AG04450 (cell line): ENCODE measurements at places on chromosomes 4 and X.

DNA sequence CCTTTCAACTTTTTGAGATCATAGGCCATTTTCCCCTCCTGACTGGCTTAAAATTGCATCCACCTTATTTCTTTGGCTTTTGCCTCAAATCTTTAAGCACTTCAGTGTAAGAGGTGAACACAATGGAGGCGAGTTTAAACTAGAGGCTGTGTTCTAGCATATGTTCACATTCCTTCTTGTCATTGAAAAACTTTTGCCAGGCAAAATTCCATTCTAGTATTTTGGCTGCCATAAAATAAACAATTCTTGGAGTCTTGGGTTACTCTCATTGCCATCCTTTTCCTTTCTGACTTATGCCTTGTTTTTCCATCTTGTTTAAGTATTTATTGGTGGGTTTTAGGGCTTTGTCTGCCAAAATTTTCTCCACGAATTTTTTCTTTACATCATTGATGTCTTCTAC, 137.3 kb upstream of the ANXA10 start:
- DNase-seq, result no peak

GRCh38 chrX:1592470-1593142, 1.2 kb downstream of the AKAP17A start:
- no peak for DNase-seq

- peak; percentile 39 for DNase-seq
Observed at GRCh38 chr4:174260099-174260498, 23.4 kb downstream of the FBXO8 start.

- no peak for DNase-seq
Observed at GRCh38 chr4:162661913-162662312, 498.1 kb upstream of the FSTL5 start.

- DNase-seq, result no peak
Observed at GRCh38 chrX:11888421-11888820, 130.4 kb downstream of the MSL3 start.

DNA sequence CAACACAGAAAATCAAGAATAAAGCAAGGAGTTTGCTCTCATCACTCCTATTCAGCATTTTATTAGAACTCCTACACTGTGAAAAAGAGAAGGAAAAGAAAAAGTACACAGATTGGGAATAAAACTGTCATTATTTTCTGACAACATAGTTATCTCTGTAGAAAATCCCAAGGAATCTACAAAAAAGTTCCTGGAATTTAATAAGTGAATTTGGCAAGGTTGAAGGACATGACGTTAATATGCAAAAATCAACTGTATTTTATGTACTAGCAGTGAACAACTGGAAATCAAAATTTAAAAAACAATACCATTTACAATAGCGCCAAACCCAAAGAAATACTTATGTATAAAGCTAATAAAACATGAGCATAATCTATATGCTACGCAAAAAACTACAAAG, 26.3 kb downstream of the CHIC2 start:
- no peak for DNase-seq

- no peak for DNase-seq
Observed at GRCh38 chr4:103365285-103365684, 167.1 kb upstream of the CENPE start.

GRCh38 chrX:27555514-27555913, 34.6 kb upstream of the DCAF8L2 start:
- DNase-seq, result no peak

DNA sequence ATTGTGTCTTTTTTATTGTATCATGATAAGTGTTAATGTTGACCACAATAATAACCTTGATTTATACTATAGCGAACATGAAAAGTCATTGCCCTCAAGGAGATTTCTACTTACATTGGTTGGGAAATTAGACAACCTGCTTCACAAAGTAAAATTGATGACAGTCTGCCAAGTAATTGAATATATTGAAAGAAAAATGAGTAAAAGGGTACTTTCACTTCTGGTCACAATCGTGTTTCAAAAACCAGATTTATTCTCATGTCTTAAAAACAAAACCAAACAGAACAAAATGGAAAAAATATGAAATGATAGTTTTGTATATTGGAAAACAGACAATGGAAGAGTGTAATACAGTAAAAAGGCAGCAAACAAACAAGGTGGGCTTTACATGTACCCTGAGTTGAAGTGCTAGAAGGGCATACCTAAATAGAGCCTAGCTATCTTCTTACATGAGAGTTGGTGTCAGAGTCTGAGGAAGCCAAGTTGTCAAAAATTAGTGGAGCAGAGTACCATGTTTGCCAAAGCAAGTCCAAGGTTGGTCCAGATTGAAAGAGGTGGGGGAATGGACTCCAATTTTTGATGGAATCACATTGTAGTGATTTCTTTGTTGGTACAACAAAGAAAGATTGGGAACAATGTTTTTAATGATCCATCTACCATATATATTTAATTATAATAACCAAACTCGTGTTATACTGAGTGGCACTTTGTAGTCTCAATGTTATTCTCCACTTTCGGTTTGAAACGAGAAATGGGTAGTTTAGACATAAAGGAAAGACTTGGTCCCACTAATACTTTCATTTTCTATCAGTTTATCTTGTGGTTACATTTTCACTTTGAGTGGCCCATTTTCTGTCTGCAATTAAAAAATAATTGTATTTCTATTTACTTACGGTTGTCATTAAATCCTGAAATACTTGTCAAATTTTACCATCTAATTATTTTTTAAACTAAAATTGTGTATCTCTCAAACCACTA, 775.6 kb downstream of the STIM2 start:
- DNase-seq, result no peak

- DNase-seq, result no peak
Observed at GRCh38 chrX:96770315-96770714, 85.7 kb downstream of the DIAPH2 start.

DNA sequence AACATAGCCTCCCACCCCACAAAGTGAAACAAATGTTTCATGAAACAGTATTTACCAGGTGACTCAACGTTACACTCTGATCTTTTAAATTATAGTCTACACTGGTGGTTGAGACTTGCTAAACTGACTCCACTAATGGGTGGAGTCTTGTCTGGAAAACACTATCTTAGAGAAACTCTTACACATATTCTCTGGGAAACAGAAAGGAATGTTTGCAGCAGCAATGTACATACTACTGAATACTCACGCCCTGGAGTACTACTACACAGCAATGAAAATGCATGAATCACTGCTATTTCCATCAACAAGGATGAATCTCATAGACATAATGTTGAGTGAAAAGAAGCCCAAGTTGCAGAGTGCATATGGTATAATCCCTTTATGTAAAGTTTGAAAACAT, 208.5 kb upstream of the IGFBP7 start:
- no peak for DNase-seq

DNA sequence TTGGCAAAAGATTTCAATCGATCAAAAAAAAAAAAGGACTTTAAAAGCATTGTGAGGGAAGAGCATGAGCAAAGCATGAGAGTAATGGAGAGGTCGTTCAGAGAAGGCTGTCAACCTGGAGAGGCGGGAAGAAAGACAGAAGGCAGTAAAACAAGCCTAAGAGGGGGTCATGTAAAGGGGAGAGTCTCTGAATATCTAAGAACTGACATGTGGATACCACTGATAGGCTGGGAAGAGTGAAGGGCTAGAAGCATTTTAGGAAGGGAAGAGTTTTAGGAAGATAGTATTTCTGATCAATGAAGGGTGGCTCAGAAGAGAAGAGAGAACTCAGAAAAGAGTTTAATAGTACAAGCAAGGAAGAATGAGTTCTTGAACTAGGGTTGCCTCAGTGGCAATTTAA, 7.5 kb downstream of the FAM9C start:
- no peak for DNase-seq

- no peak for DNase-seq
Observed at GRCh38 chrX:105463473-105463872, 243.0 kb upstream of the TEX13A start.

GRCh38 chrX:15146515-15146914, 123.4 kb downstream of the ASB9 start:
- DNase-seq, result no peak

GRCh38 chr4:1075225-1075624, 38.1 kb downstream of the RNF212 start:
- no peak for DNase-seq

DNA sequence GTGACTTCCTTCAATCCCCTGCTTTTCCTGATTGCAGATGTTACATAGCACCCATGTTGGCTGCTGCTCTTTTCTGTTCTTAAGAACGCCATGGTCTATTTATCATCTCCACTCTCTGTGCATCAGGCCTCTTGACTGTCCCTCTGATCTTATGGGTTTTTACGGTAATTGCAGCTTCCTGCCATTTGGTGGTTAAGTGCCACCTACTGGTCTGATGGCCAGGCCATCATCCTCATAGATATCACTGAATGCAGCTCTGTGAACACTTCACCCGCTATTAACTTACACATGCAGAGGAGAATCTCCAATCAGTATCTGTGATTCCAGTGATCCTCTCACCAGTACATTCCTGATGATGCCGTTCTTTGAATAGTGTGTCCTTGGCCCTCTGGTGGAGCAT, 382.4 kb downstream of the TRAM1L1 start:
- DNase-seq, result no peak

DNA sequence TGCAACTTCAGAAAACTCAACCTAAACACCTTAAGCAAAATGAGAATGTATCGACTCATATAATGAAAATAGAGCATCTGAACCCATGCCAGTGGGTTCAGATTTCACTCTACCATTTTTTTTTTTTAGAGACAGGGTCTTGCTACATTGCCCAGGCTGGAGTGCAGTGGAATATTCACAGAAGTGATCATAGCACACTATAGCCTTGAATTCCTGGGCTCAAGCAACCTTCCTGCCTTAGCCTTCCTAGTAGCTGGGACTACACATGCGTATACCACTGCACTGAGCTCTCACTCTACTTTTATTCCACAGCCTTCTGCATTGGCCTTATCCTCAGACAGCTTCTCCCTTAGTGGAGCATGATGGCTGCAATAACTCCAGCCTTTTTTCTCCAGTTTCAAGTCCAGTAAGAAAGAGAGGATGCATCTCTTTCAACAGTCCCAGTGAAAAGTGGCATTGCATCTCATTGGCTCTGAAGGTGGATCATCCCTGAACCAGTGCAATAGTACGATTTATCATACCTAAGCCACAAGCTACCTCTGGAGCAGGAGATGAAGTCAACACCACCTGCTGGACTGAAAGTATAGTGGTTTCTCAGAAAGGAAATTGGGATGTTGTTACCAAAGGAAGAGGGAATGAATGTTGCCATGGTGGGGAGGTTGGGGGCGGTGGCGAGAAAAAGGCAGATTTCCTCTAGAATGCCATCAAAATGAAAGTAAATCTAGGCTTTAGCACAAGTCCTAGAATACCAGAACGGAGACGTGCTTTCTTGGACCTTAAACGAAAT, 2.0 kb upstream of the SOD3 start:
- DNase-seq, result no peak

- no peak for DNase-seq
Observed at GRCh38 chr4:184544788-184545409, 70.5 kb upstream of the IRF2 start.

- no peak for DNase-seq
Observed at GRCh38 chr4:135177321-135177720, 975.7 kb upstream of the PABPC4L start.

GRCh38 chr4:6410664-6411063, 61.8 kb downstream of the PPP2R2C start:
- DNase-seq, result no peak

- no peak for DNase-seq
Observed at GRCh38 chr4:70359115-70359661, 1.4 kb upstream of the SMR3A start.

DNA sequence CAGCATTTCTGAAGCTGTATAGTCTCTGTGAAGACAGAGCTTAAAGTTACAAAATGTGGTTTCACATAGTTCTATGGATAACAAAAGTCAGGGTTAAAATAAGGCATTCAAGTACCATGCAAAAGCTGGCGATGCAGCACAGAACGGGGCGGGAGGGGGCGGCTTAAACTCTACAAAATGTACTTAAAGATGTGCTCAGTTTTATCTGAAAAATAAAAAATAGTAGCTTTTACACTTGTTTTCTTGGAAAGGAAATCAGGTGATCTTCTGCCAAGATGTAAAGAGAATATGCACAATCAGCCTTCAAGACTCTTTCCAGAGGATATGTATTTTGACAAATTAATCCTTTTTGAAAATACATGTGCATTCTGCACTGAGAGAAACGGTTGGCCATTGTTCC, 301.7 kb upstream of the EMCN start:
- no peak for DNase-seq

- no peak for DNase-seq
Observed at GRCh38 chr4:40755616-40756015, 5.9 kb downstream of the NSUN7 start.

- peak; percentile 62 for DNase-seq
Observed at GRCh38 chr4:80365928-80366327, 30.4 kb downstream of the CFAP299 start.

DNA sequence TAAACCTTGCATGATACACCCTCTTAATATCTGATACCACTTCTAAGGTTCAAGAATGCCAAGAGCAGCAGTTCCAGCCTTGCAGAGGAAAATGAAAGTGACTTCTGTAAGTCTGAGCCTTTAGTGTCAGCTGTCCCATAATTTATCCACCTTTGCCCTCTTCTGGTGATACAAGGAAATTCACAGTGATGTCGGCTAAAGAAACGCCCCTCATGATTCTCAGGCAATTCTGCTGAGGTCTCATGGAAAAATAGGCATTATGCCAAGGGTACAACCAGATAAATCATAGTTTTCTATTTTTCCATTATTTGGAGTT, 172.2 kb upstream of the CXCL13 start:
- no peak for DNase-seq

DNA sequence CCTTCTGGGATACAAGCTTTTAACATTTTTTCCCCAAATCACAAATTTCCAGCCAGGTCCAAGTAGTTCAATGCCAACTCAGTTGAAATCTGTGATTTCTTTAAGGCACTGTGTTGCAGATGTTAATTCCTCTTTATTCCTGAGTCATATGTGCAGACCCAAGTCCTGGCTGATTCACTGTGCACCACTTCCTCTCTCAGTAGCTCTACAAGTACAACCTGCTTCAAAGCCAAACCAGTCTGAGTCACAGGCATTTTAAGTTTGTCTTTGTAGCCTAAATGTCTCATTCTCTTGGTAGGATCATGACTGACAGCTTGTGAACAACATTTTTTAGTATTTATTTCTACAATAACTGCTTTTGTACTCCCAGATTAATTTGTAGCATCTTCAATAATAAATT, 165.6 kb upstream of the S100G start:
- DNase-seq, result peak; percentile 70

GRCh38 chr4:4673070-4673469, 131.2 kb upstream of the STX18 start:
- DNase-seq, result no peak

- no peak for DNase-seq
Observed at GRCh38 chrX:105753411-105753810, 68.9 kb upstream of the NRK start.

- DNase-seq, result no peak
Observed at GRCh38 chr4:31104577-31104976, 384.4 kb downstream of the PCDH7 start.

DNA sequence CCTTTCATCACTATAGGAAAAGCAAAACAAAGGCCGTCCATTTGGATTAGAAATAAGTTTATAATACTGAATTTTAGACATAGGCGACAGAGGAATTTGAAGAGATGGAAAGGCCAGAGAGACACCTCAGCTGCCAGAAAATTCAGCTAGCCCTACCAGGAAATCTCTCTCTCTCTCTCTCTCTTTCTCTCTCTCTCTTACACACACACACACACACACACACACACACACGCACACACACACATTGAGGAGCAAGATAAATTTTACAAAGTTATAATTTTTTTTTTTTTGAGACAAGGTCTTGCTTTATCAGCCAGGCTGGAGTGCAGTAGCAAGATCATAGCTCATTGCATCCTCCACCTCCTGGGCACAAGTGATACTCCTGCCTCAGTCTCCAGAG, 1.4 kb downstream of the XK start:
- no peak for DNase-seq
